Left colon (tissue), 2 donors: ENCODE measurements at places on chromosomes 2 and 18.

GRCh38 chr2:190137561-190137960 lies 75.0 kb upstream of the MSTN start:
- no peak for DNase-seq

- DNase-seq = no peak
These were observed 189.9 kb upstream of the DCC start for GRCh38 chr18:52150050-52150449.

DNA sequence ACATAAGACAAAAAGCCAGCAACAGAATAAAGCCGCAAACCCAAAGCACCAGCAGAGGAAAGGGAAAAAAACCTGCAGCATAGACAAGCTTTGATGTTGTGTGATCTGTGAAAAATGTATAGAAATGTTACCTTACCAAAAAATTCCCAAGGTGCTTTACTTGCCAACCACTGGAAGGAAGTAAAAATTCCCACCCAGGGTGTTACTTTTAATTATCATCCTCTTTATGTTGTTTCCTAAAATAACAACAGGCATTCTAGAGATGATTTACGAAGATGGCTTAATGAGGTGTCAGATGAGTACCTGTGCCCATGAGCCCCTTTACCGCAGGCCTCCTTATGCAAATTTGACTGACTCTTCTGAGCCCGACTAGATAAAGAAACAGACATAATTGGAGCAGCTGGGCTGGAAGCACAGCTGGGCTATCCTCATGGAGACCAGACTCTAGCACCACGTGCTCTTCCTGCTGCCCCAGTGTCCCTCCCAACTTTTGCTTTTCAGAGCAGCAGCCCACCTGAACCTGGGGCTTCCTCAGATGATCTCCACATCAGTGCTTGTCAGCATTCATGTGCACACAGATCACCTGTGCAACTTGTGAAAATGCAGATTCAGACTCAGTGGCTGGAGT lies 41.5 kb downstream of the SRSF7 start:
- DNase-seq = no peak

GRCh38 chr2:26938399-26939118 lies 31.9 kb upstream of the MAPRE3 start:
- no peak for DNase-seq

DNA sequence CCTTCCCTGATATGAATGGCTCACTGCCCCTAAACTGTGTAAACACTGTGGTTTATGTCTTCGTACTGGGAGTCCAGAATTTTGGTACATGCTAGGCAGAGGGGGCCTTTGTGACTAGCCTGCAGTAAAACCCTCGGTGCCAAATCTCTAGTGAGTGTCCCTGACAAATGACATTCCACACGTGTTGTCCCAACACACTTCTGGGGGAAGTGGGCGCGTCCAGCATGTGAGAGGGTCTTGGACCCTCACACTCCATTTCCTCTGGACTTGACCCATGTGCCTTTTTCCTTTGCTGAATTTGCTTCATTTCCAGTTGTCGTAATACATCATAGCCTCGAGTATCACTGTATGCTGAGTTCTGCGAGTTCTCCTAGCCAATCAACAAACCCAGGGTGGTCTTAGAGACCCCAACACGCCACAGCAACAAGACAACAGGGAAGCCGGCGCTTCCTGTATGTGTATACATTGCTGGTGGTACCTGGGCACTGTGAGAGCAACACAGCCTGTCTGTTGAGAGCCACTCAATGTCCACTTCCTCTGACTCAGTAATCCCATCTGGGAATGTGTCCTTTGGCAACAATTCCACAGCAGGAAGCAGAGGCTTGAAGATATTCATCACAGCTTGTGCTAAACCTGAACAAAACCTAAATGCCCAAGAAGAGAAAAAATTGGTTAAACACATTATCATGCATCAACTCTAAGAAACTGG lies 26.9 kb upstream of the SLC66A3 start:
- no peak for DNase-seq

DNA sequence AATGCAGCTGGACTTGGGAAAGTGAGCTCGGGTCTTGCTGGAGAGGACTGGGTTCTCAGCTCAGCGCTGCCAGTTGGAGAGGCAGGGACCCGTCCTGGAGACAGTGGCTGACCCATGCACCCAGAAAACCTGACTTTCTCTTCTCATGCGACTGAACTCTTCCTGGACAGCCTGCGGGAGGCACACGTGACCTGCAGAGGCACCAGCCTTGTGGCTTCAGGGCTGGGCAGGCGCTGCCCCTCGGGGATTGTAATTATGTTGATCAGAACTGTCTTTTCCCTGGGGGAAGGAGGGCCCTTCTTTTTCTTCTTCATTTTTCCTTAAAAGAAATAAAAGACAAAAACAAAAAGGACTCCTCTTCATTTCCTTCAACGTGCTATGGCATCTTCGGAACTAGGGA lies 198.1 kb downstream of the VAPA start:
- no peak for DNase-seq

GRCh38 chr18:74153377-74153776 lies 5.1 kb downstream of the TIMM21 start:
- DNase-seq = no peak
